GM12891 (cell line): ENCODE measurements at places on chromosomes 6 and 20.

DNA sequence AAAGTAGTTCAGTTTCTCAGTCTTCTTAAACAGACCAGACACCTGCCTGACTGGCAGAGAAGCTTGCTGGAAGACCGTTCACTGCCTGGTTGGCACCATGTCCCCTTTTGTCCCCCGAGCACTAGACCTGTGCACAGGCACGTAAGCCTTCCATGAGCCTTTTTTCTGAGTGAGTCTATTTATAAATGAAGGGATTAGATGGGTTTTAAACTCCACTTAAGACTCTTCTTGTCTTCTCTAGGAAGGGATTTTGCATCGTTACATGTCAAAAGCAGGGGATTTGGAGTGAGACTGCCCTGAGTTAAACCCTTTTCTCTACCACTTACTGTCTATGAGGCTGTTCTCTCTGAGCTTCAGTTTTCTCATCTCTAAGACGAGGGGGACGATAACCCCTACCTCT lies 37.6 kb downstream of the STK35 start:
- DNase-seq: no peak

DNA sequence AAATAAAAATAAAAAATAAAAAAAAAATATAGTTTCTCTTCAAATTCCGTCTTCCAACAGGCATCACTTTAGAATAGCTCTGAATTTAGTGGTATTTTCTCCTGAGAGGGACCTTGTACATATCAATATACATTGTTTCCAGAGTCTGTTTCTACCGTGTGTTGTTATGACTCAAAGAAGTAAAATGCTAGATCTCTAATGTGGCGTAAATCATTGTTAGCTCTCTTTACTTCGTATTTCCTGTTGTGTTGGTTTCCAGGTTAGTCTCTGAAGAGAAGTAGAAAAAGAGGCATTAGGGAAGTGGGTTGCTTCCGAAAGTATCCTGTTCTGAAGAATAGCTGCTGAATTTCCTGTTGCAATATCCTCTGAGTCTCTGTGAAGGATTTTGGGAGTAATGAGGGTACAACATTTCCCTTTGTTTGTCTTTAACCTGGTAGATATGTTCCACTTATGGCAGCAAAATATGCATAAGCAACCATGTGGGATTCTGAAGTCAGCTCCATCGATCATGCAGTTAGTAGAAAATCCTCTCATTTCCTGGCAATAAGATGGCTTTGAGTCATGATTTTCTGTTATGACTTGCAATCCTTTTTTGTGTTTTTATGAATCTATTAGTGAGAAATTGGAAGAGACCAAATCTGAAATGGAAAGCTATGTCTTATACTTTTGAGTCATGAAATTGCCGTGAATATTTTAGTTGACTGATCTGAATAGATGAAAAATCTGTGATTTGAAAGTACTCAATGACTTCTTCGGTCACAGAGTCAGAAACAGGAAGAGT lies 42.0 kb upstream of the MCHR2 start:
- no peak for DNase-seq

DNA sequence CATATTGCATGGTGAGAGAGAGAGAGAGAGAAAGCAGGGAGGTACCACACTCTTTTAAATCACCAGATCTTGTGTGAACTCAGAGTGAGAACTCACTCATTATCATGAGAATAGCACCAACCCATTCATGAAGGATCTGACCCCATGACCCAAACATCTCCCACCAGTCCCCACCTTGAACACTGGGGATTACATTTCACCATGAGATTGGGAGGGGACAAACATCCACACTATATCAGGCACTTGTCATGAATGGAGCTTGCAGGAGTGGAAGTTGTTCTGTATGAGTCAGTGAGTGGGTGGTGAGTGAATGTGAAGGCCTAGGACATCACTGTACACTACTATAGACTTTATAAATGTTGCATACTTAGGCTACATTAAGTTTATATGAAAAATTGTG lies 47.7 kb upstream of the RNF182 start:
- no peak for DNase-seq

DNA sequence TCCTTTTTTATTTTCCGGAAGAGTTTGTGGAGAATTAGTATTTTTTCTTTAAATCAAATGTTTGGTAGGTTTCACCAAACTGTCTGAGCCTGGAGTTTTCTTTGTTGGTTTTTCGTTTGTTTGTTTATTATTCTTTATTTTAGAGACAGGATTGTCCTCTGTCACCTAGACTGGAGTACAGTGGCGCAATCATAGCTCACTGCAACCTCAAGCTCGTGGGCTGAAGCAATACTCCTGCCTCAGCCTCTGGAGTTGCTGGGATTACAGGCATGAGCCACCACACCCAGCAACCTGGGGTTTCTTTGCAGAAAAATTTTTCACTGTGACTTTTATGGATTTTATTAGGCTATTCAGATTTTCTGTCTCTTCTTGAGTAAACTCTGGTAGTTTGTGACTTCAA lies 120.2 kb upstream of the LOC128125822 start:
- DNase-seq: no peak

DNA sequence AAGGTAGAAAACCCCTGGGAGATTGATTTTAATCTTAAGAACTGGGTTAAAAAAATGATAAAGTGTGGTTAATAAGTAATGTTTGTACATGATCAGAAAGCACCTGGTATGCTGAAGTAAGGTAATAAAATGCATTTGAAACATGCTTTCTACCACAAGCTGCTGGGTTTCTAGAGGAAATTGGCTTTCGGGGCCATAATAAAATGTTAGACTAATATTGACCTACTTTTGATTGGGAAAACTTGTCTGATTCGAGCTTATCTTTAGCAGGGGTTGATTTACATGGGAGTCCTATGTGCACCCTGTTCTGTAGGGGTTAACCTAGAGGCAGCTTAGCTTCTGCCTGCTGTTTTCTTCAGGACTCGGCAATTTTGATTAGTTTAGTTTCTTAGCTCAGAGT lies 50.5 kb downstream of the CRYBG1 start:
- no peak for DNase-seq
